ENCODE measurements at places on chromosomes 7 and 10. TPM values are rescaled to one million over a fixed set of nuclear protein-coding genes. Genes with fewer than 3 reads are reported as not detected.

PON3 gene
- total RNA-seq = 0.85 TPM

PPP1R9A gene
- 19.2 TPM for total RNA-seq

DNA sequence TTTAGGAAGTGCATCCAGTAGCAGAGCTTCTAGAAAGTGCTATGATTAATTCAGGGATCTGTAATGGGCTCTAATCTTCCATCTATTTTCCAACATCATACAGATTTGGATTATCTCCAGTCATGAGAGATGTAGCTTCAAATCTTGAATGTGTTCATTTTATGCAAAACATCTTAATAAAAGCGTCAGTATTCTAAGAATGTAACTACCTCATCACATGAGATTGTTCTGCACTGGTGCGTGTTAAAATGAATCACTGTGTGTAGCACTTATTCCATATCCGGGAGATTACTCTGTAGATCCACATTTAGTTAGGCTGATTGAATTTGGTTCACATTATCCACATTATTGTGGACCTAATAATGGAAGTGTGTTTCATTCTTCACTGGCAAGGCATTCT is 344.9 kb upstream of the CHRM2 start:
- no peak for DNase-seq

- DNase-seq = peak; percentile 66
These were observed 181.3 kb downstream of the SDK1 start for GRCh38 chr7:3482147-3482921.

All from dermis blood vessel endothelial cell (primary cell).